ENCODE measurements at places on chromosomes 13 and 19.

DNA sequence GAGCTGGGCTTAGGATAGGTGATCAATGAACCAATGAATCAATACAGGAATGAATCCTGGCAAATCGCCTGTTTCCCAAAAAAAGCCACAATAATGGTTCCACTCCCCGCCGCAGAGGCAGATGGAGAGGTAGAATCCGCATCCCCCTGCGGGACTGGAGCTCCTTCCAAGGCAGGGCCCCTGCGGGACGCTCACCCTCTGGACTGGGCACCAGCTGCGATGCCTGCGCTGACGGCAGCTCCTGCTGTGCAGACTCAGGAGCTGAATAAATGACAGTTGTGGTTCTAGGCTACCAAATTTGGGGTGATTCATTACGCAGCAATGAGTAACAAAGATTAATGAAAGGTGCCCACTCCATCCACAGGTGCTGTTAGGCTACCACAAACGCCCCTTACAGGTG lies 8.8 kb upstream of the CDC34 start:
- DNase-seq, result no peak

DNA sequence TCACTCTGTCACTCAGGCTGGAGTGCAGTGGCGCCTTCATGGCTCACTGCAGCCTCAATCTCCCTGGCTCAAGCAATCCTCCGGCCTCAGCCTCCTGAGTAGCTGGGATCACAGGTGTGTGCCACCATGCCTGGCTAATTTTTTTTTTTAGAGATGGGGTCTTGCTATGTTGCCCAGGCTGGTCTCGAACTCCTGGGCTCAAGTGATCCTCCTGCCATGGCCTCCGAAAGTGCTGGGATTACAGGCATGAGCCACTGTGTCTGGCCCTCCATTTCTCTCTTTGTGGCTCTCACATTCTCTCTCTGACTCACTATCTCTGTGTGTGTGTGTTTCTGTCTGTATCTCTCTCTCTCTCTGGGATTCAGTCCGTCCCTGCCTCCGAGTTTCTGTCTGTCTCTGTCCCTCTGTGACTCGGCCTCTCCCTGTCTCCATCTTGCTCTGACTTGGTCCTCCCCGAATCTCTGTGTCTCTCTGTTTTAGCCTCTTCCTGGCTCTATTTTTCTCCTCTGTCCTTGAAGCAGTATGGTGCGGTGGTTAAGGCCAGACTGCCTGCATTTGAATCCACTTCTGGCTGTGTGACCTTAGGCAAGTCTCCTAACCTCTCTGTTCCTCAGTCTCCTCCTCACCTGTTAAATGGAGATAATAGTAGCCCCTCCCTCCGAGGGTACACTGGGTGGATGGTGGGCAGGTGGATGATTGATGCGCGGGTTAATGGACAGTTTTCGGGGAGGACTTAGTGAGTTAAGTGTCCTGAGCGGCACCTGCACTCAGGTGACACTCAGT lies 11.0 kb downstream of the MEIS3 start:
- DNase-seq, result no peak

GRCh38 chr19:5572556-5573286 lies 5.0 kb upstream of the TINCR start:
- DNase-seq, result no peak

DNA sequence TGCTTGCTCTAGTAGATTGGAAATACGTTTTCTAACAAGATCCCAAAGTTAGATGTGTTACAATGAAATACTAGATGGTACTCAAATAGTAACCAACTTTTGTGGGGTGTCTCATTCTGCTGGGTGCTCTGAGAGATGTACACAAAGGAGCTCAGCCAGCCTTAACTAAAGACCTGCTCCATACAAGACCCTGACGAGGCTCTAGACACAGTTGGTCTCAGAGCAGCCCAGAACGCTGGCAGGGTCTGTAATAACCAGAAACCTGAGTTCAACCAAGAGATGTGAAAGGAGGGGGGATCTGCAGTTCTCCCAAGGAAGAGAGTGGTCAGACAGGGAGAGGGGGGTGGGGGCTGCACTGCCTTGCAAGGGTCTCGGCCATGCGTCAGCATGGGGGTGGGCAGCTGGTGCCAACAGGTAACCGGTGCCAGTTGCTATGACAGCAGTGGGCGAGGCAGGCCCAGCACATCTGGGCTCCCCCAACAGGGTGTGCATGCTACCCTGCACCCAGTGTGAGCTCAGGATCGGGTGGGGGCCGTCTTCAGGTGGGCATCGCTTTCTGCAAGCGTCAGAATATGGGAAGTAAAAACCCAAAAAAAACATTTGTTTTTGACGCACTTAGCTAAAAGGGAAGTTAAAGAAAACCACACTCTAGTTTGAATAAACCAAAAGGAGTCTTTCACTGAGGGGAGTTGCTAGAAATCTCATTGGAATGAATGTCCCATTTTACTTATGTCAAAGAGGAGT lies 68.0 kb upstream of the GPR183 start:
- DNase-seq, result no peak

DNA sequence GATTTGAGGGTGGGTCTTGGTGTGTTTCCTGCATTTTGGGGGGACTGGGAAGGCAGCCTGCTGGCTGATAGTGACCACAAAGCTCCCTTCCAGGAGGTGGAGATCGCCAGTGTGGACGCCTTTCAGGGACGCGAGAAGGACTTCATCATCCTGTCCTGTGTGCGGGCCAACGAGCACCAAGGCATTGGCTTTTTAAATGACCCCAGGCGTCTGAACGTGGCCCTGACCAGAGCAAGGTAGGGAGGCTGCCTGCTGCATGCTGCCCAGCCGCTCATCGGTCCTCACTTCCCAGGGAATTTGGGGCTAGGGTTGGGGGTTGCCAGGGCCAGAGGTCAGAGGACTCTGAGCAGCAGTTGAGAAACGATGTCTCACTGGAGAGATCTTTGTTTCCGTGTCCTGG lies 30.2 kb downstream of the UPF1 start:
- DNase-seq, result no peak

- DNase-seq, result no peak
Measured at GRCh38 chr19:18894254-18895037, 1.5 kb downstream of the CERS1 start.

DNA sequence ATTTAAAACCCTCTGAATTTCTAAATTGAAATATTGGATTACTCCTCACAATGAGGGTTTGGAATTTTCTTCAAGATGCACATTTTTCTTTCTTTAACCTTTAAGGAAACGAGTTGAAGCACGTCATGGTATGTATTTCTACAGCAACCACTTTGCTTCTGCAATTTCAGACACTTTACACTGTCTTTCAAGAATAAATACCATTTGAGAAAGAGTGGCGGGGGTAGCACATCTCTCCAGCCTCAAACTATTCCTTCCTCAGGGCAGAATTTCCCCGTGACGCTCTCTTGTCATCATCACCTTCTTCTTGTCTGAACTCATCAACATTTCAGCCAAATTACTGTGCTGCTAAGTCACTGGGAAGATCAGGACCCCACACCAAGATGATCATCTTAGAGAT lies 1073.4 kb downstream of the EFNB2 start:
- DNase-seq, result no peak

GRCh38 chr19:44050740-44051649 lies 841 bp upstream of the ZNF223 start:
- DNase-seq, result no peak

DNA sequence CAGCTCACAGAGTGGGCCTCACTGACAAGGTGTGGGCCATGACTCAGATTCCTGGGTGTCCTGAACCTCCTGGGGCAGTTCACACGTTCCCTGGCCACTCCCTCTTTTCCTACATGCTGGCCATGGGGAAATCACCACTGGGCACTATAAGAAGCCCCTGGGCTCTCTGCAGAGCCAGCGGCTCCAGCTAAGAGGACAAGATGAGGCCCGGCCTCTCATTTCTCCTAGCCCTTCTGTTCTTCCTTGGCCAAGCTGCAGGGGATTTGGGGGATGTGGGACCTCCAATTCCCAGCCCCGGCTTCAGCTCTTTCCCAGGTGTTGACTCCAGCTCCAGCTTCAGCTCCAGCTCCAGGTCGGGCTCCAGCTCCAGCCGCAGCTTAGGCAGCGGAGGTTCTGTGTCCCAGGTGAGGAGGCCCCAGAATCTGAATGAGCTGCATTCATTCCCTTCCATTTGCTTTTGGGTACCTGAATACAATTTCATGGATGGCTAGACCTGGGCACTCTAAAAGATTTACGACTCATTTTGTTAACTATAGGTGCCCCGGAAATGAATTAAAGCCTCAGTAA lies at the start of gene OLFM4:
Gene OLFM4 (plus strand): TSS at position 177 of the 567 bp plus-strand sequence. CDS start 24 bp downstream, at position 201.
- DNase-seq, result no peak

GRCh38 chr19:27765397-27765796 lies 1447.6 kb downstream of the UQCRFS1 start:
- no peak for DNase-seq

DNA sequence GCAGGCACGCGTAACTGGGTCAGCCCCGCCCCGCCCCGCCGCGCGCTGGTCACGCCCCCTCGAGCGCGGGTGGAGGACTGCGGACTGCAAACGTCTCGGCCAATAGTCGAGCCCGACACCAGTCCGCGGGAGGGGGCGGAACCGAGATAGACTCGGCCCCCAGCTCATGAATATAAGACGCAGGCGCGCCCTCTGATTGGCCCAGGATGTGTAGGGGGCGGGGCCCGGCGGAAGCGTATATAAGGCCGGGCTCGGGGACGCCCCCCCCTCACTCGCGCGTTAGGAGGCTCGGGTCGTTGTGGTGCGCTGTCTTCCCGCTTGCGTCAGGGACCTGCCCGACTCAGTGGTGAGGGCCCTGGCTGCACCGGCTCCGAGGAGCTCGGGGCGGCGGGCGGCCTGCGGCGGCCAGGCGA lies at the start of gene CIRBP:
Gene CIRBP (plus strand): TSS at position 268 of the 413 bp plus-strand sequence. CDS start 1,602 bp downstream, outside the sequence.
- DNase-seq, result peak; percentile 98

DNA sequence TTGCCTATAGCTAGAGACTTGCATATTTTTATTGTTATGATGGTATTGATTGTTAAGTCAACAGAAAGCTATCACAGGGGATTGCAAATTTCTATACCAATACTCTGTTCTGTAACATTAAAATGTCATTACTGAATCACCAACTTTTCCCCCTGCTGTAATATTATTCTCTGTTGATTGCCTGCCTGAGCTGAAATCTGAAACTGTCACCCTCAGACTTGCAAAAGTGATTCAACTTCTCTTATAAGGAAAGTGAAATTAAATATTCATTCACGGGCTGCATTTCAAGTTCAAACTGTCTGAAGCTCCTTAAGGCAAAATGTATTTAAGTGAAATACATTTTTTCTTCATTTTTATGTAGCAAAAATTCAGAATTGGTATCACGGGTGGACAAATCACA lies 723.2 kb downstream of the PCDH9 start:
- no peak for DNase-seq

DNA sequence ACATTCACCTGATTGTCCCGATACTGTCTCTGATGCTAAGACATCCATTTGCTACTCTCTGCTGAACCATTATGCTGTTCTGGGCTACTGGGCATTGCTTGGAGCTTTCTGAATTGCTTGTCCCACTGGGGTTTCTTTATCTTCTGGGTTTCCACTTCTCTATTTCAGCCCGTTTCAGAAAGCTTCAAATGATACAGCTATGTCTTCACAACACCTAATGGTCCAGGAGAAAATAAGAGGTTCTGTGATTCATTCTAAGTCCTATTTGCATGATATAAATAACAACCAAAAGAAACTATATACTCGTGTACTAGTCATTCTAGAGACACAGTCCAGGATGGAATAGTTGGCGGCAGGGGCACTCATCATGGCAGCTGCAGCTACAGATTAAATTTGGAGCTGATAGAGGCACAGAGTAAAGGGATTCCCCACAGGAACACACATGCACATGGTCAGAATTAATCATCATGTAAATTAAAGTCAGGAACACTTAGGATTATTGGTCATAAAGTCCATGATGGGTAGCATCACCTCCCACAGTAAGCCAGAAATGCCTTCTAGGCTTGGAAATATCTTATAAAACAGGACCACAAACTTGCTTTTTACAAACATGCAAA lies 33.3 kb upstream of the SCEL start:
- DNase-seq, result no peak

GRCh38 chr13:71067165-71067815 lies 799.7 kb downstream of the DACH1 start:
- no peak for DNase-seq

- peak; percentile 53 for DNase-seq
Measured at GRCh38 chr19:29610574-29611271, 4.6 kb downstream of the POP4 start.

- DNase-seq, result no peak
Measured at GRCh38 chr19:31783592-31783991, 434.4 kb upstream of the TSHZ3 start.

DNA sequence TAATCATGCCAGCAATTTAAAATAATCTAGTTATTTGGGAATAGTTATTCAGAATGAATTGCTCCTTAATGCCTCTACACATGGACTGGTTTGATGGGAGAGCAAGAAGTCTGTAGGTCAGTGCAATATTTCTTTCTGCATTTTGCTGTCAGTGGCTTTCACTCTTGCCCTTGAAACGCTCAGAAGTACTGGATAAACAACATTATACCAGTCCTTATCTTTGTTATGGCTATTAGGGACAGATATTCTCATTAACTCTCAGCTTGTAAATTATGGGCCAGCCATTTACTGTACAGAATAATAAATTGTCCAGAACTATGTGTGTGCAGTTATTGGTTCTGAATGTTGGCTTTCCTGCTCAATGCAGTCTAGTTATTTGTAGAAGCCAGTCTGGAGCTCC lies 224.4 kb downstream of the OXGR1 start:
- DNase-seq, result no peak

- no peak for DNase-seq
Measured at GRCh38 chr13:29547153-29547552, 48.3 kb downstream of the SLC7A1 start.

DNA sequence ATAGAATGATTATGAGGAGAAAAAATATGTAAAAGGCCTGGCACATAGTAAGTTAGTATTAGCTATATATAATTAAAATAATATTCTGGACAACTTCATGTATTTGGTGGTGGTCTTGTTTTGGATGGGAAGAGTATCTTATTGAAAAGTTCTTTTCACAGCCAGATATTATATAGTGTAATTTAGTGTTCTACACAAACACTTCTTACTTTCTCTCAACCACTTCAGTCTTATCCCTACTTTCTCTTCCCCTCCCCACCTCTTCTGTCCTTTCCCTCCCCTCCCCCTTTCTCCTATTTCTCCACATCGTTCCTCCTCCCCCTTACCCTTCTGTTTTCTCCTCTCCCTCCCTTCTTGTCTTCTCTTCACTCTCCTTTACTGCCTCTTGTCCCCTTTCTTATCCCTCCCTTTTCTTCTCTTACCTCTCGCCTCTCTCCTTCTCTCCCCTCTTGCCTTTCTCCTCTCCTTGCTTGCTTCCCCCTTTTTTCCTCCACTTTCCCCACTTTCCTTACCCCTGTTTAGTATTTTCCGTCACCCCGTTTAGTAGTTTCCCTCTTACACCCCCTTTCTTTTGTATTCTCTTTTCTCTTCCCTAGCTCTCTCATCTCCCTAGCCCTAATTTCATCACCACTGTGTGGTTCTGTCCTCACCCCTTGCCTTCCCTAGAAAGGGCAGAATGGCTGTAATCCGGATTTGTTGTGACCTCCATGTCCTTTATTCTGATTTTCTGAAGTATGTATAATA lies 107.2 kb upstream of the MLNR start:
- no peak for DNase-seq

GRCh38 chr13:30224732-30225131 lies 82.6 kb downstream of the KATNAL1 start:
- DNase-seq, result no peak

DNA sequence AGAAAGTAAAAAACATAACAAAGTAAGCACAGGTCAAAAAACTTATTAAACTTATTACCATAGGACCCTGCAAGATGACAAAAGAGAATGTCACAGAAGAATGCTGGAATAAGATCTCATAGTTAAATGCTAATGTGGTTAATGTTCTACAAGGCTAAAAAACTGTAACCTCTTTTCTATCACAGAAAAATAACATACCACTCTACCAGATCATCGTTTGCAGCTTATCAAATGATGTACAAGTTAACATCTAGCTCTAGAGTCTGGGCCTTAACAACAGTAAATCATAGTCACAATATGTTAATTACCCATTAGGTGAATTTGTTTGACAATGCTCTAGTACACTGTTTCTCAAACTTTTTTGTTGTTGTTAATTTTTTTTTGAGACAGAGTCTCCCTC lies 53.0 kb downstream of the NUFIP1 start:
- no peak for DNase-seq
